CD4-positive, alpha-beta T cell (primary cell): ENCODE measurements at places on chromosomes 6 and 20. TPM values are rescaled to one million over a fixed set of nuclear protein-coding genes. Genes with fewer than 3 reads are reported as not detected.

Gene PKHD1
- total RNA-seq, result 0.03 TPM

Gene SAMD10
- total RNA-seq, result 12.1 TPM

Gene KPNA5
- total RNA-seq, result 60.0 TPM

Gene TTK
- total RNA-seq, result 0.60 TPM
